ENCODE measurements at places on chromosomes 7 and 10. TPM values are rescaled to one million over a fixed set of nuclear protein-coding genes. Genes with fewer than 3 reads are reported as not detected.

The SPDYE6 gene
- polyA plus RNA-seq: 2.4 TPM

The OLAH gene
- 0.29 TPM for polyA plus RNA-seq

The A1CF gene
- 6.3 TPM for polyA plus RNA-seq

The POT1 gene
- polyA plus RNA-seq: 51.9 TPM

The PUS7 gene
- polyA plus RNA-seq: 21.5 TPM

The GPR146 gene
- polyA plus RNA-seq: 3.5 TPM

The SLIT1 gene
- 5.4 TPM for polyA plus RNA-seq

DNA sequence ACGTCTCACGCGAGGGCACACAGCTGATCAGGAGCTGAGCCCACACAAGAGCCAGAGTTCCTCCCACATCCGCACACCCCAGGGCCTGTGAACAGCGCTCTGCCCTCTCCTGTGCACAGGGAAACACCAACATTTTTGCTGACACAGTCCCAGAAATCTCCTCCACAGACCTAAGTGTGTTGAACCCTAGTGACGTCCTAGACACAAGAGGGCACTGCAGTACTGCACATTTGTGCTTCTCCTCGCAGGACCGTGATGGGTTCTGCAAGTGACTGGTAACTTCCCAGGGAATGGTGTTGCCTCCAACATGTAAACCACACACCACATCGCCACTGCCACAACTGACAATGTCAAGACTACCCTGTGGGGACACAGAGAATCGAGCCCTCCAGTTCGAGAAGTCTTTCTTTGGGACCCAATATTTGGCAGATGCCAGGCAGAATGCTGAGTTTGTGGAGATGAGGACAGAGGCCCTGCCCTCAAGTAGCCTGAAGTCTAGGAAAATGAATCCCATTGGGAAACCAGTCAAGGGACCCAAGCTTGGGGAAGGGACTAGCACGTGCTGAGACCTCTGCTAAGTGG, 170.3 kb downstream of the PAXIP1 start:
- DNase-seq: no peak

DNA sequence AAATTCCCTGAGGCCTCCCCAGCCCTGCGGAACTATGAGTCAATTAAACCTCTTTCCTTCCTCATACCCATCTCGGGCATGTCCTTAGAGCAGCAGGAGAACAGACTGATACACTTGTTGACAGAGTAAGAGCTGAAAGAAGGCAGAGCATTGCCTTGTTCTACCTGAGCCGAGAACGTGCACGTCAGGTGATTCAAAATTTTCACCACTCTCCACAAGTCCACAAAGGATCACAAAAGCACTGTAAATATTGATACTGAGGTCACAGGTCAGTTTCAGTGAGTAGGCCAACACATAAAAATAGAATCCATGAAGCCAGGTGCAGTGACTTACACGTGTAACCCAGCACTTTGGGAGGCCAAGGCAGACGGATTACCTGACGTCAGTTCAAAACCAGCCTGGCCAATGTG, 27.8 kb downstream of the DCLRE1C start:
- no peak for DNase-seq

GRCh38 chr7:41122256-41122987, 580.5 kb downstream of the INHBA start:
- DNase-seq: no peak

GRCh38 chr7:601595-602340, 82.1 kb upstream of the PDGFA start:
- no peak for DNase-seq

DNA sequence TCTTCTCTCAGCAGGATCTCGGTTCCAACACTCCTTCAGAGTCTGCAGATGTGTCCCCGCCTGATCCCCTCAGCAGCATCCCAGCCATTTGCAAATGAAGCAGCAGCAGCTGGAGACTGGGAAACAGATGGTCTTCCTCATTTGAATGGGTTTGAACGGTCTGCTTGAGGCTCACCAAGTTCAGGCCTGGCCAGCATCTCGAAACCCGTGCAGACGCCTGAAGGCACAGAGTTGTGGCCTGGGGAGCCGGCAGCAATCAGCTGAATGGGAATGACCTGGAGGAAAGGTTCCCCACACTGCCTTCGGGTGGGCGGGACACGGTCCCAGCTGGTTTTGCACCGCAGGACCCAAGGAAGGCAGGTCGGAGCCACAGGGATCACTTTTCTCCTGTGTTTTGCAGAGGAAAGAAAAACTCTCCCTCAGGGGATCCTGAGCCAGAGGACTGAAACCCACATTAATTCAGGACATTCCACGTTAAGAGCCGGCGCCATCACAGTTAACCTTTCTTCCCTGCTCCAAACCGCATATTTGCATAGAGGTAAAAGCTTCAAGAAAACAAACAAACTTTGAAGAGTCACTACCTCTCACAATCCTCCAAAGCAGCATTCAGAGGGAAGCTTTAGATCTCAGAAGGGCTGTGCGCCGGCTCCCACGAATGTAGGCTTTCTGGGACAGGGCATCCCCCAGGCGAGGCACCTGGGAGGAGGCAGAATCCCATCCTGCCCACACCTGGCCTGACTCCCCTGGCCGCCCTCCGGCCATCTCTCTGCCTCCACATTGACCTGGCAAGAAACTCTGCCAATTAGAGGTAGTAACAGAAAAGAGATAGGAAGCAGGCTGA, 17.7 kb downstream of the FGFR2 start:
- no peak for DNase-seq

DNA sequence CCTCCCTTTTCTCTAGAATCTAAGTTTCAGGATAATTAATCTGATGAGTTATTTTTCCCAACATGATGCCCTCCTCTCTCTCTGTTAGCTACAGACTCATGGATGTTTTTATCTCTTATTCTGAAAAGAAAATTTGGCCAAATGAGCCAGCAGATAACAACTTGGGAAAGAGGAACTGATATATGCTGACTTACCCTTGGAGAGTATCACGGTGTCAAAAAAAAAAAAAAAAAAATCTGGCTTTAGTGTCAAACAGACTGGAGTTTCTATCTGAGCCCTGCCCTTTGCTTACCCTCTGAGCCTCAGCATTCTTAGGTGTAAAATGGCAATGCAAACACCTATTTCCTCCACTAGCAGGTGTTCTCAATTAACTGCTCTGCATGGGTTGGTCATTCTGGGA, 190.4 kb downstream of the AHR start:
- DNase-seq: no peak

DNA sequence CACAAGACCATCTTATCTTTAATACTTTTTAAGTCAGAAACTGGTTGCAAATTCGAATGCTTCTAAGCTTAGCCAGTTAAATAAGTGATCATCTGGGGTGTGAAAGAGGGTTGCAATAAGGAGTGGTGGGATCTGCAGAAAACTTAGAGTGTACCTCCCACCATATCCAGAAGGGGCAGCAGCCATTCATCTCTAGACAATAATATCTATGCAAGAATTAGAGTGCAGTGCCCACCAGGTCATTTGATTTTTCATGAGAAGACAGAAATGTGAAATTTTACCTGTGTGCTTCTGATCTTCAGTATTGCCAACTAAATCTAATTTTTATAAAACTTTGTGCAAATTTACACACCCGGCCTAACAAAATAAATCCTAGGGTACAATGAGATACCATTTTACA, 127.2 kb upstream of the SP4 start:
- no peak for DNase-seq

DNA sequence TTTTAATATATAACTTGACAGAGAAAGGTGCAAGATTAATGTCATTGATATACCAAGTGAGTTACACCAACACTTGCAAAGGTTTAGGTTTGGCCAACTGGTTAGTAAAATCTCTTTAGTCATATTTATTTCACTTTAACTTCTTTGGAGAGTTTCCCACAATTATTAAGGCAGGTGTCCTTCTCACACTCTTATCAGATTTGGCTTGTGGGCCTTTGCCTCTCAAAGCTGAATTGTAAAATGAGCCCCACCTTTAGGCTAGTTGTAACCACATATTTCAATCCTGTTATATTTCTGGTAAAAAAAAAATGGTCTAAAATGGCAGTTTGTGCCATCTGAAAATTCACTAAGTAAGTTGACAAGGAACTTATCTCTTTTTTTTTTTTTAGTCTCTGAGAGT, 26.6 kb upstream of the FOXP2 start:
- DNase-seq: no peak

DNA sequence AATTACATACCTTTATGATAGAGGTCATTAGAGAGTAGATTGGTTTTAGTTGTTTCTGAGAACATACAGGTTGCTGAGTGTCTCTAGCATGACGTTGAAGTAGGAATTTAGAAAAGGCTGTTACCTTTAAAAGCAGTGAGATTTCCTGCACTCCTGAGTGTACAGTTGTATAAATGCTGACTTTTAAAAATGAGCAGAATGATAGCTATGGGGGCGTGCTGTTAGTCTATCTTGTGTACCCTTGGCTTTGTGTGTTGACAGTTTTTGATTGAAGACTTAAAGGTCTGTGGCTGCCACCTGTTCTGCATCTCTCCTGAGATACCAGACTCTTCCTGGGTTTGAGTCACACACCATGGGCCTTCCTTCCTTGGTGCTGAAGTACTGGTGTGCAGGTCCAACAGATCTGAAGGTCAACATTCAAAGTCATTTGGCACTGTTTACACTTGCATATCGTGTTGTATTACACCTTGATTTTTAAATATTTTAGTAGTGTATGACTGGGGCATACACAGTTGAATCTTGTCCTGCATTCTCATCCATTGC, 23.8 kb downstream of the DNAJB6 start:
- DNase-seq: no peak

DNA sequence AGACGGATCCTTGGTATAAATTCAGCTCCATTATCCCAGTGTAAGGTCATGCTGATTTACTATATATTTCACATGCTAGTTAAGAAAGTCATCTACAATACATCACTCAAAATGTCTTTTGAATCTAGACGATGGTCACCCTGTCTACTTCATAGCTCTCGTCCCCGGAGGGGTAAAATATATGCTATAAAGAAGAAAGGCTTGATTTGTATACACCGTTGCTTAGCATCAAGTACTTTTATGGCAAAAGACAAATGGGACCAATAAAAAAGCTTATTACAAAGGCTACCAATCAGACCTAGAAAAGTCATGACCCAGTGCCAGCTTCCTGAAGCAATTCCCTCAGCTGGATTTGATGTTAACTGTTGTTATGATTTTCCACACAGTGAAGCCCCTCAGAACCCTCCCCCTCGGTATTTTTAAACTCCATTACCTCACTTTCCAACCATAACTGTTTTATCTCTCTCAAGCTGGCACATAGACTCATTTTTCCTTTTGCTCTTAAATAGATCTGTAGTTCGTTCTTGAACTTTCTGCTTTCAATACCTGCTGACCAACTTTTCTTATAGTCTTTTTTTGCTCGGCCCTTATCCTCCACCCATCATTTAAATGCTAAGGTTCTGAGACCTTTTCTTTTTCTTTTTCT, 104.9 kb downstream of the DOCK4 start:
- DNase-seq: no peak

DNA sequence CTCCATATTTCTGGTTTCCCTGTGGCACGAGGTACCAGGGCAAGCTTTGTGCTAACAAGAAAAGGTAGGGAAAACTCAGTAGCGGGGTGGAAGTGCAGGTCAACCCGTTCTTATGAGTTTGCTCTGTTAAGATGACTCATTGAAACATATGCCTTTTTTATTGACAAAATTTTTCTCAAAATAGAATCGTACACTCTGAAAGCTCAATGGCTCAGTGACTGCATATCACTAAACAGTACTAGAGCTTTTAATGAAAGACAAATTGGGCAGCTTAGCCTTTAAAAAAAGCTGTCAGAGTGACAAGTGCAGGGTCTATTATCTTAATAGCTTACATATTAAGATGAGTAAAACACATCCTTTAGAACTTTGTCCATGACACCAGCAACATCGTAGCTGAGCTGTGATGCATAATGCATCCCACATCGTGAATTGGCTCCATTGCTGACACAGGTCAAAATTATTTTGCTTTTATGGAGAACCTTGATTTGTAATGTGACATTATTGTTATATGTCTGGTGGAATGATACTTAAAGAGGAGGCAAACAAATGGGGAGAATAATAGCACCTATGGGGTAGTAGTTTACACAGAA, 264.4 kb downstream of the ETV1 start:
- no peak for DNase-seq

DNA sequence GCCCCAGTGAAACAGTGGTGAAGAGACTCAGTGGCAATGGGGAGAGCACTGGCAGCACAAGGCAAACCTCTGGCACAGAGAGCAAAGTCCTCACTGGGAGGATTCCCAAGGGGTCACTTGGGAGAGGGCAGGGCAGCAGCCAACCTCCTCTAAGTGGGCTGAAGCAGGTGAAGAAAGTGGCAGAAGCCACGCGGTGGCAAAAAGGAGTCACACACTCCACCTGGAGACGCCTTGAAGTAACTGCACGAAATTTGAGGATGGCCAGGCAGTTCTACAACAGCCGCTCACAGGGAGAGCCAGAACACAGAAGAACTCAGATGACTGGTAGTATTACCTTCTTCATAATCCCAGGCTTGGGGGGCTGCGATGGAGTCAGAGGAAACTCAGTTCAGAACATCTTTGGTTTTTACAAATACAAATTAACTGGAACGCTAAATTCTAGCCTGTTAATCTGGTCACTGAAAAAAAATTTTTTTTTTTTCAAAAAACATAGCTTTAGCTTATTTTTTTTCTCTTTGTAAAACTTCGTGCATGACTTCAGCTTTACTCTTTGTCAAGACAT, 574 bp upstream of the IL6 start:
- peak; percentile 30 for DNase-seq

GRCh38 chr10:10421071-10421470, 596.6 kb upstream of the CELF2 start:
- no peak for DNase-seq

DNA sequence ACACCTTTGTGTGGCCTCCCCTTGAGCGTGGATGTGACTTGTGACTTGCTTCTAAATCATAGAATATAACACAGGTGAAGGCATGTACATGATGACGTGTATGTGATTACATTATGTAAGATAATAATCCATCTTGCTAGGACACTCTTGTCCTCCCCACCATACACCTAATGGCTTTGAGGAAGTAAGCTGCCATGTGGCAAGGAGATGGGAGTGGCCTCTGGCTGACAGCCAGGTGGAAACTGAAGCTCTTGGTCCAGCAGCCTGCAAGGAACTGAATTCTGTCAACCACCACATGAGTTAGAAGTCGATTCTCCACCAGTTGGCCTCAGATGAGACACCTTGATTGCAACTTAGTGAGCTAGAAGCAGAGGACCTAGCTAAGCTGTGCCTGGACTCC, 67.4 kb upstream of the ELN start:
- no peak for DNase-seq
